ENCODE measurements at places on chromosomes 16 and 17. TPM values are rescaled to one million over a fixed set of nuclear protein-coding genes. Genes with fewer than 3 reads are reported as not detected.

DNA sequence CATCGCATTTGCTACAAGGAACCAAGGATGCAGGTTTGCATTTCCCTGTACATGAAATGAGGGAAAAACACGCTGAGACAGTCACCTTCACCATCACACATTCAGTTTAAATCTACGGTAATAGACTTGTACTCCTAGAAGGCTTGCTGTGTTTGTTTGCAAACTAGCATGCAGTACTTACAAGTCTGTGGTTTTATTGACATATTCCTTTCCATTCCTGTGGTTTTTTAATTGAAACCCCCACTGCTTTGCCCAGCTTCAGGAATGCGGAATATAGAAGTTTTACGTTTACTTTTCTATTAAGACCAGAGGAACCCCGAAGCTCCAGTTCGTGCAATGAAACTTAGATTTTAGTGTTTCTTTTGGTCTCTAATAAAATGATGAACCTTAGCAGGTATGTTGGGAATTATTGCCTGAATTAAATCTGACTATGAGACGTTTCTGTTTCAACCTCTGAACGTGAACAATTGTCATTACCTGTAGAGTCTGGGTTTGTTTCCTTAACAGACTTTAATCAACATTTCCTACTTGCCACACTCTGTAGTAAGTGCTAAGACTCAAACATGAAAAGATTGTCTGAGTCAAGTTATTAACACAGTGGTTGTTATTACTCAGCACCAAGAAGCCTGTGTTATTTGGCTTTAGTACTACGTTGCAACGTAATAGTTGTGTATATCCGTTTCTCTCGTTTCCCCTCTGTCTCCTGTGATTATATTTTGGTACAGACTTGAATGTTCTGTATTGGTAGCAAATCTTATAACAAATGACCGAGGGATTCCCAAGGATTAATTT lies 793.3 kb upstream of the GOT2 start:
- no peak for DNase-seq

- no peak for DNase-seq
Measured at GRCh38 chr17:53150101-53150698, 672.5 kb upstream of the KIF2B start.

DNA sequence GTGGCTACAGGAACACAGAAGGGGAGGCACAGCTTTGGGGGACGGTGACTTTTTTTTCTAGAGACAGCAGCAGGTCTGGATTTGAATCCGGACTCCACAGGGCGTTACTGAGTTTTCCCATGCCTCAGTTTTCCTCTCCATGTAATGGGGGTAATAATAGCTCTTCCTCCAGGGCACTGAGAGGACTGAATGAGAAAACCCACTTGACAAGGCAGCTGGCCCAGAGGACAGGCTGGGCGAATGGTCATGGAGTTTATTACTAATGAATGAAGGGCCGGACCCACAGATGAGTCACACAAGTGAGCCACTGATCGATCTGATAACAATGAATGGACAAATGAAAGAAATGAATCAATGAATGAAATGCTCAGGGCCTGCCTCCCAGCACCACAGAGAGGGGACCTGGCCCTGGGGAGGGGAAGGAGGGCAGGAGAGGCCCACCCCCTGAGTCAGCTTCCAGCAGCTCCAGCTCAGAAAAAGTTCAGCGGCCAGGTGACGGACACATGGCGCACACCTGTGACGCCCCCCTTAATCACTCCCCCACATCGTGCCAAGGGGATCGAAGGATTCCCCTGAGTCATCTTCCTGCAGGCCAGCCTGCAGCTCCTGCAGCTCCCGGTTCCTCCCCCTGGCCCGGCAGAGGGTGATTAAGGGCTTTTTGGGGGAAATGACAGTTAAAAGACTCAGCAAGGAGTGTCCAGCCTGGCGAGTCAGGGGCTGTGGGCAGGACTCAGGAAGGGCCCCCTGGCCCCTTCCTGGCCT lies 54.3 kb downstream of the SOCS1 start:
- no peak for DNase-seq

- no peak for DNase-seq
Measured at GRCh38 chr16:84836234-84836647, 16.5 kb downstream of the CRISPLD2 start.

Gene CEMP1
- polyA plus RNA-seq: 4.1 TPM

Gene FNDC8
- 0.27 TPM for polyA plus RNA-seq

DNA sequence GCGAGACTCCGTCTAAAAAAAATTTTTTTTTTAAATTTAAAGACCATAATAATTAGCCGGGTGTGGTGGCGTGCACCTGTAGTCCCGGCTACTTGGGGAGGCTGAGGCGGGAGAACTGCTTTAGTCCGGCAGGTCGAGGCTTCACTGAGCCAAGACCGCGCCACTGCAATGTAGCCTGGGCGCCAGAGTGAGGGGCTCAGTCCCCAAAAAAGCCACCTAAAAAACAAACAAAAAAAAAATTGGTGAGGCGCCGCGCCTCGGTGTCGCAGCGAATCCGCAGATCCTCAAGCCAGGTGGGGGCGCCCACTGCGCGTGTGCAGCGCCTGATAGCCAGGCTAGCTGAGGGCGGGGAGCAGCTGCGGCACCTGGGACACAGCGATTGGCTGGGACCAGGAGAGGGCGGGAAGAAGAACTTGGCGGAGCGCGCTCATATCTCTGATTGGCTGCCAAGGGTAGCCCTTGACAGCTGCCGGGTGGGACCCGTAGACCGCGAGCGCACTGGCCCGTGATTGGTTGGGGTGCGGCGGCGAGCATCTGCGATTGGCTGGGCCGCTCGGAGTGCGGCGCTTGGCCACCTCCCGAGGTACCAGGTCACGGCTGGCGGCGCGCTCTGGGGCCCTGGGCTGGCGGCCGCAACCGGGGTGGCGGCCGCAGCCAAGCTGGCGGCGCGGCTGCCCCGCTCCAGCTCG lies 9.0 kb upstream of the CLDN9 start:
- DNase-seq: peak; percentile 91

GRCh38 chr17:70343114-70343513 lies 173.8 kb downstream of the KCNJ2 start:
- no peak for DNase-seq

DNA sequence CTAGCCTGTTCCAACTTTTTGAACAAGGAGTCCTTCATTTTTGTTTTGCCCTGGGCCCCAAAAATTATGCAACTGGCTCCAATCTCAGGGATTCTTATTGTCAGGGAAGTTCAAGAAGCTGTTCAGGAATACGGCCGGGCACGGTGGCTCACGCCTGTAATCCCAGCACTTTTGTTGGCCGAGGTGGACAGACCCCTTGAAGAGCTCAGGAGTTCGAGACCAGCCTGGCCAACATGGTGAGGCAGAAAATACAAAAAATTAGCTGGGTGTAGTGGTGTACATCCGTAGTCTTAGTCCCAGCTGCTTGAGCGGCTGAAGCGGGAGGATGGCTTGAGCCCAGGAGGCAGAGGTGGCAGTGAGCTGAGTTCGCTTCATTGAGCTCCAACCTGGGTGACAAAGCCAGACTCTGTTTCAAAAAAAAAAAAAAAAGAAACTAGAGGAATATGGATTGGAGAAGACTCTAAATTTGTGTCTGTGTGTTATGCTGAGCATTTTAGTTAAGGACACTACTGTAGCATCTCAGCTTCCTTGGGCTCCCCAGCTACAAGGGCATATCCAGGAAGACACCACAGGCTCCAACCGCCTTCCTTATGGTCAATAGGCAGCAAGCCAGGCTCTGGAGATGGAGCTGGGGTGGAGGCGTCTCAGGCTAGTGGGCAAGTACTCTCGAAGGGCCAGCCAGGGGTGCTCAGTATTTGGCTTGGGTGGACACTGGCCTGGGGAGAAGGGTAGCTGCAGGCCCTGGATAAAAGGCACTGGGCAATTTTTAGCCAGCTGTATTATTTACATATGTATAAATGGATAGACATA lies 56.8 kb upstream of the CREBBP start:
- no peak for DNase-seq

Gene CHD9NB
- 8.1 TPM for polyA plus RNA-seq

- no peak for DNase-seq
Measured at GRCh38 chr17:19331543-19332245, 30.8 kb downstream of the B9D1 start.

- no peak for DNase-seq
Measured at GRCh38 chr16:80852261-80852872, 48.0 kb upstream of the CDYL2 start.

GRCh38 chr16:80606221-80606766 lies 65.5 kb downstream of the DYNLRB2 start:
- no peak for DNase-seq

Gene SAMD14
- polyA plus RNA-seq: 13.2 TPM

Gene OTOA
- polyA plus RNA-seq: 0.15 TPM

- DNase-seq: no peak
Measured at GRCh38 chr17:8843344-8843743, 24.1 kb downstream of the PIK3R6 start.

Gene ZNF276
- 34.7 TPM for polyA plus RNA-seq

- no peak for DNase-seq
Measured at GRCh38 chr16:70495425-70496182, 27.8 kb downstream of the COG4 start.

Gene CTF1
- 6.5 TPM for polyA plus RNA-seq

GRCh38 chr16:83473926-83474650 lies 333.7 kb upstream of the HSBP1 start:
- no peak for DNase-seq

DNA sequence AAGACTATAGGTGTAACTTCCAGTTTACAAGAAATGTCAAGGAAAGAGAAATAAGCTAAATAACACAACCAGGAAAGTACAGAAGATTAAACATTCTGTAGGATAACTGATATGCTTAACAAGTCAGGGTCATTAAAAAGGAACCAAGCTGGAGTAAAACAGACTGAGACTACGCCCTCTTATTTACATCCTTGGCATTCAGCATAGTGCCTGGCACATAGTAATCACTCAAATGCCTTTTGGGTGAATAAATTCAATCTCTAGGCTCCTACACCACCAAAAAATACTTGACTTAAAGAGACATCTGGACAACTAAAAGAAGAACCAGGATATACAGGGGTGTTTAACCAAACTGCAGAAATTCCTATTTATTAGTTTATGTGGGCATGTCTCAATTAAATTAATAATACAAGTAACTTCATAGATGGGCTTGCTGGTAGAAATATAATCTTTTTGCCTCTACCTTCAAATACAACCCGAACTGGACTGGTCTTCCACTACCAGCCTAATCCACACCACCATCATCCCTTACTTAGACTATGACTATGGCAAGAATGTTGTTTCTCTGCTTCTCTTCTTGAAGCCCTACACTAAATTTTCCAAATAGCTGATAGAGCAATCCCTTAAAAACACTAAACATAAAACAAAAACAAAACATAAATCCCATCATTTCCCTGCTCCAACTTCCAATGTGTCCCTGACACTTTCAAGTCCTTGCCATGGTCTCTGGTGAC lies 47.7 kb upstream of the ULK2 start:
- no peak for DNase-seq
